ENCODE measurements at places on chromosomes 7 and 10.

- no peak for DNase-seq
These were observed 61.9 kb downstream of the TES start for GRCh38 chr7:116271963-116272886.

GRCh38 chr10:88835910-88836221 lies 15.8 kb downstream of the ANKRD22 start:
- no peak for DNase-seq

GRCh38 chr10:75772153-75772887 lies 340.9 kb downstream of the LRMDA start:
- DNase-seq = no peak

GRCh38 chr10:91049988-91050360 lies 129.1 kb upstream of the ANKRD1 start:
- DNase-seq = no peak

- DNase-seq = no peak
These were observed 34.0 kb downstream of the LUC7L2 start for GRCh38 chr7:139393621-139394211.
